ENCODE measurements at places on chromosomes 11 and 22. TPM values are rescaled to one million over a fixed set of nuclear protein-coding genes. Genes with fewer than 3 reads are reported as not detected.
A peak's percentile ranks its signal among the peaks of the same experiment; 100 is the strongest.

- DNase-seq = no peak
These were observed 10.1 kb upstream of the PDGFB start for GRCh38 chr22:39254789-39255298.

DNA sequence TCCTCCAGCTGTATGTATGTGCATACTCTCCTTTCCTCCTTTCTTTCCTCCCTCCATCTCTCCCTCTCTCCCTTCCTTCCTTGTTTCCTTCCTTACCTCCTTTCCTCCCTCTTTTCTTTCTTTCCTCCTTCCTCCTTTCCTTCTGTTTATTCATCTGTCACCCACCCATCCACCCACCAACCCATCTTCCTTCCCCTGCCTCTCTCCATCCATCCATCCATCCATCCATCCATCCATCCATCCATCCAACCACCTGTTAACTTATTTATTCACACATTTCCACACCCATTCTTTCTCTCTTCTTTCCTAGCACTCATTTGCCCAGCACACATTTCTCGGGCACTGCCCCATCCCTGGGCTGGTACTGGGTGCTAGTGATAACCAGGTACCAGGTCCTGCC lies 443.9 kb downstream of the MIAT start:
- DNase-seq = no peak

DNA sequence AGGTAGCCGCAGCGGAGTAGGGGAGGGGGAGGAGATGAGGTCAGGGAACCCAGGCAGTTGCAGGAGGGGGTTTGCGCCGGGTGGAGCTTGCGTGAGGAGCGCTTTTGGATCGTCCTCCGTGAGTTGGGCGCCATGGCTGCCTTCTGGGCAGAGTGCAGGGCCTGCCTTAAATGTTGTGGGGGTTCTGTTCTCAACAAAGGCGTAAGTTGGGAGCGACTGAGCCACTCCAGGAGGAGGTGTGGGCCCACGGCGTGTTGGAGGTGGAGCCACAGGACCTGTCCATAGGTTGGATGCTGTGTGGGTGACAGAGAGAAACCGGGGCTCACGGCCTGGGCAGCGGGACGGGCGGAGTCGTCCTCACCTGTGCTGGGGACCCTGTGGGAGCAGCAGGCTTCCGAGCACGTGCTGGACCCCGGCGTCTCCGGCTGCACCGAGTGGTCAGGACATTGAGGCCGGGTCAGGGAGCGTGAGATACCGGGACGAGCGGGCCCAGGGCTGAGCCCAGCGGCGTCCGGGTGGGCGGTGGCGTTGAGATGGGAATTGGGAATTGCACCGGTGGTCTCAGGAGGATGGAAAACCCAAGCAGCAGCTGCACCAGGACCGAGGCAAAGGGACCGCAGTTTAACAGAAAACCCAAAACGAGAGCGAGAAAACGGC lies 977 bp upstream of the PGGHG start:
- peak; percentile 74 for DNase-seq

DNA sequence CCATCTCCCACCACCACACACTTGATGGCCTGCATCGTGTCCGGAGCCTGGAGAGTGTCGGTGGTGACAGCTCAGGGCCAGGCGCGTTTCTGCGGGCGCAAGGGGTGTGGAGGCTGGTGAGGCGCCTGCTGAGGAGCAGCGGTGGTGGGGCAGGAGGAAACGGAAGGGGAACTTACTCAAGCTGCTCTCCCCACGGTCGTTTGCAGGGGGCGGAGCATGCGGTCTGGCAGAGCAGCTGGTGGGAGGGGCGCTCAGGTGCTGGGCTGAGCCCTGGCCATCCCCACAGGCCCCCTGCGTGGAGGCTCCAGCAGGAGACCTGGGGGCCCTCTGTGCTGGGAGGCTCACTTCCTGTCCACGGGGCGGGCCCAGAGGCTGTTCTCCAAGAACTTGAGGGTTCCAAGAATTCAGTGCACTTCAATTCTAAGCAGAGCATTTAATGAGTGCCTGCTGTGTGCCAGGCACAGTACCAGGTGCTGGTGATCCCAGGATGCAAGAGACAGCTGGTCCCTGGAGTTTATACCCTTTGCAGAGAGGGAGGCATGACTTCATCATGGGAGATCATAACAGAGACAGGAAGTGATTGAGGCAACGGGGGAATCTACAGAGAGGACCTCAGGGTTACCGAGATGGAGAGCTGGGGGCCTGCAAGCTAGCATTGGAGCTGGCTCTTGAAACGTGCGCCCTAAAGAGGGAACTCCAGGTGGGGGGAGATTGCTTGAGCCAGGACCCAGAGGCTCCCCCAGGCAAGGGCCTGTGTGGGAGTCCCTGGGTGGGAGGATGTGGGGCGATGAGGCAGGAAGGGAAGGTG lies at the start of gene RAC2:
RAC2 (minus strand) TSS at position 156 of the 808 bp plus-strand sequence; CDS start at position 35, 121 bp downstream.
- DNase-seq = peak; percentile 32

GRCh38 chr11:129317571-129317970 lies 58.1 kb upstream of the BARX2 start:
- DNase-seq = peak; percentile 82

DNA sequence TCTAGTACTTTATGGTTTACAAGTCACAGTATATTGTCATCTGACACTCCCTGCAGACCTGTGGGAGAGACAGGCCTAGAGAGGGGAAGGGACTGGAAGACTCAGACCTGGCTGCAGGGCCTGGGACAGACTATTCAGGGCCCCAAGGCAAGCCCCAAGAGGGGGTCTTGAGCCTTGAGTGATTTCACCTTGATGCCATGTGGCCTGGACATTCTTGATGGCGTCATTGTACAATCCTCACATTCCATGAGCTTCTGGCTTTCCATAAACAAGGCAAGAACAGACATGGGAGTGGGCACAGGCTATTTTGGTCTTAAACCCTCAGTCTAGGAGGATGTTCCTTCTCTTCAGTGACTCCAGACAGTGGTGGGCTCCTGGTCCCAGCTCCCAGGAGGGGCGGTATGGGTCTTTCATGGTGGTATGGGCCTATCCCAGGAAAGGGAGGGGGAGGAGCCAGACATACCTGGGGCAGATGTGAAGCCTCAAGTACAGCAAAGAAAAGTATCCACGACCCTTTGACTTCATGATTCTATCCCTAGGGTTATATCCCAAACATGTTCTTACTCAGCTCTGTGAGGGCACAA lies 1.8 kb upstream of the TBC1D10A start:
- no peak for DNase-seq

GRCh38 chr22:30575859-30576258 lies 1.4 kb upstream of the GAL3ST1 start:
- DNase-seq = peak; percentile 42

- DNase-seq = no peak
These were observed 114.9 kb downstream of the C11orf91 start for GRCh38 chr11:33585586-33586209.

DNA sequence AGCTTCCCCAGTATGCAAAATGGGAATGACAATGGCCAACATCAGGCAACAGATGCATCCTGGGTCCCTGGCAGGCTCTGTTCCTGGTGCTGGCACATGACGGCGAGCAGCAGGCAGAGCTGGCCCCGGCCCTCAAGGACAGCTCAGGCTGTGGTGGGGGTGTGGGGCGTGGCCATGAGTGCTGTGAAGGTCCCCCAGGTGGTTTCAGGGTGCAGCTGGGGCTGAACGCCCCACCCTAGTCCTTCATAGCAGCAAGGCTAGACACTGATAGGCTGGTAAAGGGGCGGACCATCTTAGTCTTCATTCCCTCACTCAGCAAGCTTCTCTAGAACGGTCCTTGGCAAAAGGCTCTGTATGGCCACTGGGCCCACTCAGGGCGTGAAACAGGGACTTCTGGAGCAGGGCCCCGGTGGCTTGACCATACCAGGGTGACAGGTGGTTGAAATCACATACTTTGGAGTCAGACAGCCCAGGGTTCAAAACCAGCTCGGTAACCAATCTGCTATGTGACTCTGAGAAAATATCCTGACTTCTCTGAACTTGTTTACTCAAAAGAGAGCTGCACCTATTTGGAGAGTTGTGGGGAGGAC lies 15.1 kb downstream of the NPTXR start:
- DNase-seq = no peak

DNA sequence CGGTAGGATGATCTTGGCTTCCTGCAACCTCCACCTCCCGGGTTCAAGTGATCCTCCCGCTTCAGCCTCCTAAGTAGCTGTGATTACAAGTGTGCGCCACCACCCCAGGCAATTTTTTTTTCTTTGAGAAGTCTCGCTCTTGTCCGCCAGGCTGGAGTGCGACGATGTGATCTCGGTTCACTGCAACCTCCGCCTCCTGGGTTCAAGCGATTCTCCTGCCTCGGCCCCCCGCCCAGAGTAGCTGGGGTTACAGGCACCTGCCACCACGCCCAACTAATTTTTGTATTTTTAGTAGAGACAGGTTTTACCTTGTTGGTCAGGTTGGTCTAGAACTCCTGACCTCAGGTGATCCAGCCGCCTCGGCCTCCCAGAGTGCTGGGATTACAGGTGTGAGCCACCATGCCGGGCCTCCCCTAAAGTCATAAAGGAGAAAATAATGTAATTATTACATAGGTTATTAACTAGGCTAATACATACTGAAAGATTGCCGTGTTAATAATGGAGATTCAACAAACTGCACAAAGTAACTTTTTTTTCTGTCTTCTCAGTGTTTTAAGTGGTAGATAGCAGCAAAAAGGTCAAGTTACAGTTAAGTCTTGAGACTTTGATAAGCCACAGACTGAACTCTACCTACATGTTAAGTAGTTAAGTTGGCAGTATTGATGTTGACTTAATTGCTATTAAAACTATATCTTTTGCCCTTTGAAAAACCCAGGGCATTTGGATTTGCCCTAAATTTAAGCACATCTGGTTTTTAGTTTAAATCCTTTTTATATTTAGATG lies 3.9 kb downstream of the CAPRIN1 start:
- DNase-seq = no peak

DNA sequence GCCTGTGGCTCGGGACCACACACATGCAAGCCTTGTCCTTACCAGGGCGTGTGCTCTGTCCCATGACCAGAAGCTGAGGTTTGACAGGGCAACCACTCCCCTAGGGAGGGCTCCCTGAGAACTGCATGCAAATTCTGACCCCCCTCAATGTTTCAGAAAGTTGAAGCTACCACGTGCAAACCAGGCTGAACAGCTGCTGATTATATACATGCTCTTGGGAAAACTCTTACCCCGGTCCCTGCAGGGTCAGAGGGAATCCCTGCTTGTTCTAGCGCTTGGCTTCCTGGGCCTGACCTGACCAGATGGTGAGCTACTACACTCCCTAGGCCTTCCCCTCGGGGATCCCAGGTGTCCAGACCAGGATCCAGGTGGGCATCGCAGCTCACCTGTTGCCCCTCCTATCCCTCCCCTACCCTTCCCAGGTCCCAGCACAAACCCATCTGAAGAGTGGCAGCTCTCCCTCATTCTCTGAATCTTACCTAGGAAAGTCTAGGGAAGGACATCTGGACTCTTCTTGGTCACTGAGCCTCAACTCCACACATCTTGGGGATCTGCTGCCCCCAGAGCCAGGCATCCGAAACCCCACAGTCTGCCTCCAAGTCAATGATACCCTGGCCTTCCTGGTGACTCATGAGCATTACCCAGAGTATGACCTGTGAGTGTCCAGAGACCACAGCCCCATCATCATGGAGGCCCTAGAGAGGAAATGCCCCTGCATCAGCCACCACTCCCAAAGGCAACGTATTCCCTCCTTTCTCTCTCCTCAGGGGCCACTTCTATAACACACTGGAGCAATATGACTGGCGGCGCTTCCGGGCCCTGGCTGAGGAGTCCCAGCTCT lies 61.5 kb downstream of the BTG4 start:
- DNase-seq = no peak

DNA sequence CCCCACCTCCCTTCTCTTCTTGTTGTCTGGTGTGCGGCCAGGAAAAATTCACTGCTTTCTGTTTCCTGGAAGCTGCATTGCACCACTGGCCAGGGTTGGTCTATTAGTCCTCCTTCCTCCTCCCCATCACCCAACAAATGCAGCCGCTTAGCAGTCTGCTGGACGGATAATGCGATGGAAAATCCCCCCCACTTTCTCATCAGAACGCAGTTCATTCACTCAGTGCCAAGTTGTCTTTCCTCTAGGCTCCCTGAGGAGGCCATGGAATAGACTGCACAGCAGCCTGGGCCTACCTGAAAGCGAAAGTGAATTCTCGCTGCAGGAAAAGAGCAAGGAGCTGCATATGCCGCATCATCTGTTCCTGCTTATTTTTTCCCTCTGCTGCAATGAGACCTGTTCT lies 513.6 kb downstream of the METTL15 start:
- no peak for DNase-seq

GRCh38 chr11:71250523-71251150 lies 1.7 kb downstream of the SHANK2 start:
- DNase-seq = no peak

DNA sequence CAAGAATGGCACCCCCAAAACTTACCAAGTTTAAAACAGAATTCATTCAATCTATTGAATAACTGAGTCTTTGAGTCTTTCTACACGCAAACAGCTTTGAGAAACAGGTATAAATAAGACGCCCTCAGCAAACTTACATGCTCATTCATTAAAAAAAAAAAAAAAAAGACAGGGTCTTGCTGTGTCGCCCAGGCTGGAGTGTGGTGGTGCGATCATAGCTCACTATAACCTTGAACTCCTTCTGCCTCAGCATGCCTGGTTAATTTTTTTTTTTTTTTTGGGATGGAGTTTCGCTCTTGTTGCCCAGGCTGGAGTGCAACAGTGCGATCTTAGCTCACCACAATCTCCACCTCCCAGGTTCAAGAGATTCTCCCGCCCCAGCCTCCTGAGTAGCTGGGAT lies 6.1 kb downstream of the PRR14L start:
- no peak for DNase-seq

- no peak for DNase-seq
These were observed 7.5 kb downstream of the POU2AF3 start for GRCh38 chr11:111305876-111306275.

TRIM22 gene
- not detected for total RNA-seq

LRRC32 gene
- not detected for total RNA-seq

TAGLN gene
- 14.7 TPM for total RNA-seq

GPHA2 gene
- not detected for total RNA-seq

VSIG10L2 gene
- total RNA-seq = 0.08 TPM

CD3G gene
- not detected for total RNA-seq

GAS2 gene
- 3.3 TPM for total RNA-seq

GGTLC3 gene
- total RNA-seq = not detected

All from HT-29 (cell line).